ENCODE measurements at places on chromosomes 3 and 15.

- no peak for DNase-seq
Measured at GRCh38 chr15:37015035-37015434, 85.3 kb downstream of the MEIS2 start.

GRCh38 chr15:76176059-76176458 is 116.3 kb downstream of the TMEM266 start:
- no peak for DNase-seq

DNA sequence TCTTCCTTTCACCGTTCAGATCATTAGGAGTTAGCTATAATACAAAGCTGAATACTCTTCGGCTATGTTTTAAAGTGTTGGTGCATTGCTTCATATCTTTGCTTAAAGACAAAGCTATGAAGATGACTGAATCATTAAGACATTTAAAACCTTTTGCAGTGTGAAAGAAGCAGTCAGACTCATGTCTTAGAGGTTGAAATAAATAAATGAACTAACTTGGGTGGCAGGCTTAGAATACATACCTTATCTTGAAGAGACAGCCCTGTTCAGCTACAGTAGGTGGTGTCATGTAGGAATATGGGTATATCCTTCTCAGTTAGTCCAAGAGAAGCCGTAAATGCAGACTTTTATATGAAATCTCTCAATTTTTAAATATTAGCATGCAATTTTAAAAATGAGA is 63.4 kb downstream of the OPA1 start:
- DNase-seq, result no peak

GRCh38 chr3:48404440-48405342 is 25.2 kb downstream of the PLXNB1 start:
- DNase-seq, result no peak

DNA sequence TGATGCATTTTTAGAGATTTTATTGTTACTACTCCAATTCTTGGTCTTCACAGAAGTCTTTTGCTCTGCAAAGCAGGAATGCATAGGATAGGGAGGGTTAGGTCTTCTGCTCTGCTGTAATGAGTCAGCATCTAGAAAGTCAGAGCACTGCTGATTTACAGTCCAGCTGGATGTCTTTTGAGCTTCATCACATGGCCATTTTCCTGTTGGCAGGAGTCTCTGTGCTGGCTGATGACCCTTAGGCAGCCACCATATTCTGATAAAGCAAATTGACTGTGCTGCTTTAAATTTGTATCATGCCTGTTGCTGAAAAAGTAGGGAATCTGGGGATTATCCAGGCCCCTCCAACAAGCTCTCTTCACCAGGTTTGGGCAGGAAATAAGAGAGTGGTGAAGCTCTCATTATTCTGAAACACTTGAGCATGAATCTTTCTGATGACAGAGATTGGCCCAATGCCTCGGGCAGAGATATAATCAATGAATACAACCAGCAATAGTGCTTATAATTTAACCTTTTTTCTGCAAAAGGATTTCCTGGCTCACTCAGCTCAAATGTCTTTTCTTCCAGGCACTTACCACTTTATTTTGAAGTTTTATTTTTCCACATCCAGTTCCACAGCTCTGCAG is 9.7 kb upstream of the CRBN start:
- no peak for DNase-seq

Data from stimulated activated CD8-positive, alpha-beta memory T cell treated with anti-CD3 and anti-CD28 coated beads, Interleukin-15, amount 100 ng/mL, for 48 hours (primary cell).